Activated CD4-positive, CD25-positive, alpha-beta regulatory T cell (primary cell): ENCODE measurements at places on chromosomes 1 and 21.

DNA sequence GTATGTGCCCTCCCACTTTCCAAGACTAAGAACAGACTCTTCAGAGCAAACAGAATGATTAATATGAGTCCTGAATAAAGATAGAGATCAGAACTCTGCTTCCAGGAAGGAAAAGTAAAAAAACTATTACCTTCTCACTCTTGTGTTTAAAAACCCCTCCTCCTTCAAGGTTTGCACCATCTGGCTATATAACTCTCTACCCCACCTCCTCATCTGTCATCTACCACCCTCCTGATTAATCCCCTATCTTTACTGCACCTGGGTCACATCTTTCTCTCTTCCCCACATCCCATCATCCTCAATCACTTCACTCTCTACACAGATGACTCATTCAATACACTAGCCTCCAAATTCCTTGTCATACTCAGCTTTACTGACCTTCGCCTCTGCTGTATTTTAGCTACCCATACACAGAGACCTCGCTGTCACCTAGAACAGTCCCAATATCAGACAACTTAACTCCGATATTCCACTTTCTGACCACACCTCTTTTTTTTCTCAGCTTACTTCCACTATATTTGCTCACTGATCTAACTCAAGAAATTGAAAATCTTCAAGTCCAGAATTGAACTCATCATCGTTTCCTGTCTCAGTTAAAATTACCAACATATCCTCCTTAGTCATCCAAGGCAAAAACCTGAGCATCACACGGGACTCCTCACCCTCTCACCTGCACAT is 3.7 kb downstream of the SCMH1 start:
- DNase-seq, result no peak

DNA sequence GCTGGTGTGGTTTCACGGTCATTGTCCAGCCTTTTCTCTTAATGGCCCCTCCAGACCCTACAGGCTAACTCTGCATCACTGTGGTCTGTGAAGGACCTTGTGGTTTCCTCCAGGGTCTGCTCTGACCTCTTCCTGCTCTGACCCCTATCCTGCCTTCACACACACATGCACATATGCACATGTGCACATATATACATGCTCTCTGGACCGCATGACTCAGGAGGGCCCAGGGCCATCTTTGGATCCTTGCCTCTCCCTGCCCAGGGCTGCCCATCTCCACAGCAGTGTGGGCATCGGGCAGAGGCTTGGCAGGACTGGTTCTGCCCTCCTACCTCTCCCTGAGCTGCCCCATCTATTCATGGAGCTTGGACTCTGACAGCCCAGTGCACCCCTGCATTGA is 510.9 kb downstream of the PTPRU start:
- no peak for DNase-seq

DNA sequence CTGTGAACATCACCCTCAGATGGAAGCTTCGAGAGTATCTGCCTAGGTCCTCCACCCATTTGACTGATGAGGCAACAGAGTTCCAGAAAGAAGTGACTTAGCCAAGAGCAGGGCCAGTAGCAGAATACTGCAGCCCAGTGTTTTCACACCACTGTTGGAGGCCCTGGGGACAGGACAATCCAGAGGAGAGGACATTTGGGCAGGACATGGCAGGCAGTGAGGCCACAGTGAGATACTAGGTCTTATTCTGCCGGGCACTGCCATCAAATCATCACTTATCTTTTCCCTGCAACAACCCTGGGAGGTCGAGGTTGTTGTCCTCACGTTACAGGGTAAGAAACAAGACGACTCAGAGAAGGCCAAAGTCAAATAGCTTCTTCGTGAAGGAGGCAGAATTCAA is 5.5 kb upstream of the FOXO6 start:
- DNase-seq, result no peak

GRCh38 chr1:151371370-151372057 is 991 bp downstream of the SELENBP1 start:
- no peak for DNase-seq

- DNase-seq, result no peak
Observed at GRCh38 chr1:95118710-95119109, 1.6 kb downstream of the TLCD4 start.
